ENCODE measurements at places on chromosomes 4 and X. TPM values are rescaled to one million over a fixed set of nuclear protein-coding genes. Genes with fewer than 3 reads are reported as not detected.

DNA sequence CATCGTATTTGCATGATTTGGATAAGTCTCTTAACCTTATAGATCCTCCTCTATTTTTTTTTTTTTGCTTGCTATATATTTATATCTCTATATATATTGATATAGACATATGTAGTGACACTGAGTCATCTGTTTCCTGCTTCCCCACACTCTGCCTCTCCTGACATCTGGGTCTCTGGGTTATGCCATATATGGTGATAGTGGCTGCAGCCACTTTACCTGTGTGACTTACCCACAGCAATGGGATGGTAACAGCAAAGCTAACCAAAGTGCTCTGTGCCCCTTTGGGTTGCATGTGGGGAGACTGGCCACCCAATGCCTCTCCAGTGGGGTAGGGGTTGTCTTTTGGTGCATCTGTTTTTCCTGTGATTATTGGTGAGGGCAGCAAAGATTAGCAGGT is 14.5 kb downstream of the CMC4 start:
- DNase-seq, result no peak

Gene TMEM184C
- polyA plus RNA-seq, result 17.3 TPM

DNA sequence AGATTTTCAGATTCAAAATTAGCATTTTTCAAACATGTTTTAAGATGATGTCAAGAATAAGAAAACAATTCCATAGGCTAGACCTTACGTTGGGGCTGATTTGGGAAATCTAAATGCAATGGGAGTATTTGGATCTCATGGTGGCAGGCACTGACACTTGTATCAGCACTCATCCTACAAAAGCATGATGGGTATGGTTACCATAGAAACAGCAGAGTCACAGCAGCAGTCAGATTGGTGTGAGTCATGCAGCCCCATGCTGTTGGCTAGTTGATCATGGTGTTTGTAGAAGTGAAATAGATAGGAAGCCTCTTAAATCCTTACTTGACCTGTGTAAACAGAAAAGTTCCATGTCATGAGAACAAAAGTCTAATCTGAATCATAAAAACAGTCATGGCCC is 1637.3 kb upstream of the PABPC4L start:
- DNase-seq, result no peak

Gene HMGN5
- polyA plus RNA-seq, result 14.5 TPM

Gene MGAT4D
- not detected for polyA plus RNA-seq

GRCh38 chr4:112127048-112127637 is 18.1 kb upstream of the FAM241A start:
- DNase-seq, result no peak

GRCh38 chr4:83083925-83084475 is 30.5 kb downstream of the PLAC8 start:
- DNase-seq, result no peak

Gene MAGEB1
- polyA plus RNA-seq, result not detected

GRCh38 chrX:150766351-150767044 is 73.3 kb downstream of the MTMR1 start:
- no peak for DNase-seq

DNA sequence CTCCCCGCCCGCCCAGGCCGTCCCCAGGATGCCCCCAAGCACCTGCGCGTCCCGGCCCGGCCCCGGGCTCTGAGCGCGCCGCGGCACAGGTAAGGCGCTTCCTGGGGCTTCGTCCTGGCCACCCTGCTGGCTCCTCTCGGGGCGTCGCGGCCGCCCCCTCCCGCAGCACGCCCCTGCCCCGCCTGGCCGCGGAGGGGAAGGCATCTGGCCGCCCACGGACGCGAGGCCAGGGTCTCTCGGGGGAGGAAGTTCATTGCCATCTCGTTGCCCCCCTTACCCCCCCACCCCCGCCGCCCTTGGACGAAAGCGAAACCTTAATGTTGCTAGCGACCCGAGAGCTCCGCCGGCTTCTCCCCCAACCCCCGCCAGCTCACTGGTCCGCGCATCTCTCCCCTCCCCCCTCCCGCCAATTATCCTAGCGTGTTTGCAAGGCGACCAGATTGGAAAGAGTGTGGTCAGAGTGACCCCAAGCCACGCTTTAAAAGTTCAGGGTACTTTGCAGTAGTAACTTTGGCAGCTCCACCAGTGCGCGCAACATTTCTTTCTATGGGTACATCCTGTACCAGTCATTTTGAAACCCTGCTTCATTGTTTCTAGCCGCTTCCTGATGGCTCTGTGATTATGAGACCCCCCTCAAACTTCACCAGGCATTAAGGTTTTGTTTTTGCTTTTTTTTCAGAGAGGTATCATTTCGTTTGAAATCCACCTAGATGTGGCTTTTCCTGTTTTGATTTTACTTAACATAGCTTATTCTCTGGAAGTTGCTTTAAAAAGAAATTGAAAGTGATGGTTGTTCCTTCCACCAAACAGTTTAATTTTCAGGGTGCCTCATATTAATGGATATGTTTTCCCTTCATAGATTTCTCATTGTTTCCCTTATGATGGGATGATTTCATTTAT is 626 bp downstream of the TBC1D1 start:
- no peak for DNase-seq

DNA sequence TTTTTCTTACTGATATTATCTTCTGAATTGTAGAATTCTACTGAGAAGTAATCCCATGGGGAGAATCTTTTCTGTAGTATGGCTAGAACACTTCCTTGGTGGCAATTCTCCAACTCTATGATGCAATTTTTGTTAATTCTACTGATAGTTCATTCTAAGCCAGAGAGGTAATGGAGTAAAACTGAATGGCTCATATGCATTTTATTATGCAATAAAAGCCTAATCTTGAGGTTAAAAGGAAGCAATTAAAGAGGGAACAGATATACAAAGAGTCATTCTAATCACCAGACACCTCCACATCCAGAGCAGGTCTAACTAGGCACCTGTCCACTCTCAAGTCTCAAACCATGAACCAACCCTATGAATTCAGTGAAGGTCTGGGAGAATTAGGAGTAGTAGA is 9.7 kb downstream of the RAP2C start:
- no peak for DNase-seq

Data from urinary bladder (tissue), 4 donors.